ENCODE measurements at places on chromosomes 5 and 9. TPM values are rescaled to one million over a fixed set of nuclear protein-coding genes. Genes with fewer than 3 reads are reported as not detected.
A peak's percentile ranks its signal among the peaks of the same experiment; 100 is the strongest.

- no peak for DNase-seq
Observed at GRCh38 chr5:81849770-81850367, 99.0 kb upstream of the SSBP2 start.

- no peak for DNase-seq
Observed at GRCh38 chr9:16871336-16872151, 1.1 kb upstream of the BNC2 start.

The SPINK6 gene
- total RNA-seq, result 0.89 TPM

- DNase-seq, result no peak
Observed at GRCh38 chr9:137919649-137920141, 42.1 kb downstream of the CACNA1B start.

The PELO gene
- total RNA-seq, result 21.7 TPM

DNA sequence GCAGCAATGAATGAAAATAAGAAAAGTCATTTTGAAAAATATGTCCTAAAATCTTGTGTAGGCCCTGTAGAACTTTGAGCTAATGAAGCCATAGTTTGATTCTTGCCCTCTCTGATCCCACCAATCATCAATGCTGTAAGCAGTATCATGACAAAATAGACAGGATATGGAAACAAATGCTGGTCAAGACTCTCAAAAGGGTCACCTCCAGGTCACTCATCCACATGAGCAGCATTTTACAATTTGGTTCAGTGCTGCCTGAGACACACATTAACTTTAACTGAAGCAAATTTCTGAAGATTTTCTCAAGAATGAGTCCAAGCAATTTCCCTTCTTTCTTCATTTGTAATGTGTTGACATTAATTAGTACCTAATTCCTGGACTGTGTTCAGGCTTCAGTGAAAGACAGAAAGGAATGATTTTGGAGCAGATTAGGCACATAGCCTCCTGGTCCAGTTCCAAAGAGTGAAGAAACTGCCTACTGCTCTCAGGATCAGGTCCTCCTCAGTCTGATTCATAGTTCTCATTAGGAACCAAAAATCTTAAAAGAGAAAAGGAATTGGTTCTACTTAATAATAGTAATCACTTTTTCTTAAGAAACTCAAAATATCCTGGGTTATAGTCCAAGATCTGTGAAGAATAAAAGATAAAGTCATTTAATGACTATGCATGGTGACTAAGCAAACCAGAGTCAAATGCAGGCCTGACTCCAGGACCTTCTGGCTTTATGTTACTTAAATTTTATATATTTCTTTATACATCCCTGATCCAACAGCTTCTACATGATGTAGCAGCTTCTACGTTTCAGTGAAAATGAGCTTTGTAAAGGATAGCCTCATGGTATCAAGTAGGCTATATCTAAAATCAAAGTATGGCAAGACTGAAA is 192.1 kb upstream of the RGMB start:
- no peak for DNase-seq

DNA sequence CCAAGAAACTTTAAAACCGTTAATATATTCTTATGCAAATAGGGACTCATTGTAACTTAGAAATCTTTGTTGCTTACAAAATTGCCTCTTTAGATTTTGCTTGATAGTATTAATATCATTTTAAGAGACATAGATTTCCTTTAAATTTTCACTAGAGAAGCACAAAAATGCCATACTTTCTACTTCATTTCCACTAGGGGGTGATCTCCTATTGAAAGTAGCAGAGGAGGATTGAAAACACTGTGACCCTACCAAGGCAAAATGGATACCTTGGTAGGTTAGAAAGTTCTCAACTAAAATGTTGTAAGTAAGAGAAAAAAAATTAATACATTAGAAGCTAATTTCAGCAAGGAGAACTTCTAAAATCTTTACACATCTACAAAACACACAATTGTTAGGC is 204.9 kb downstream of the CHSY3 start:
- peak; percentile 32 for DNase-seq

The LCP2 gene
- total RNA-seq, result not detected

GRCh38 chr9:16281707-16282106 is 588.8 kb downstream of the BNC2 start:
- DNase-seq, result no peak

GRCh38 chr5:107887166-107887943 is 216.6 kb upstream of the EFNA5 start:
- no peak for DNase-seq

GRCh38 chr5:98415663-98416062 is 357.8 kb upstream of the RGMB start:
- DNase-seq, result peak; percentile 13

- DNase-seq, result no peak
Observed at GRCh38 chr9:128943832-128944620, 3.4 kb downstream of the DOLK start.

The TEK gene
- total RNA-seq, result 7.6 TPM

All from A172 (cell line).